ENCODE measurements at places on chromosomes 6 and 20.

DNA sequence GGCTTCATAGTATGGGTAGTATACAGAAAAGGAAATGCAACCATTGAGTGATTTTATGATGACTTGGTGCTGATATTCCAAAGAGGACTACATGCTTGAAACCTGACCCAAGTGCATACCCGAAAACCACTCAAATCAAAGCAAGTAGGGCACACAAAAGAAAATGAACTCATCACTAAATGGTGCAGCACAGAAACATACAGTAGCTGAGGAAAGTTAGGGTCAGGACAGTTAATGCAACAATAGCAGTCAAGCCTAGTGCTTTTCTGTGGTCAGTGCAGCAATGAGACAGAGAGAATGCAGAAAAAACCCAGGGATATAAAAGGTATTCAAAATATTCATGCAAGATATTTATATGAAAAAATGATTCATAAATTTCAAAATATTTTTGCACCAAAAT is 711.1 kb downstream of the EPHA7 start:
- DNase-seq, result no peak

- DNase-seq, result no peak
Observed at GRCh38 chr20:57193094-57193493, 73.3 kb downstream of the BMP7 start.

DNA sequence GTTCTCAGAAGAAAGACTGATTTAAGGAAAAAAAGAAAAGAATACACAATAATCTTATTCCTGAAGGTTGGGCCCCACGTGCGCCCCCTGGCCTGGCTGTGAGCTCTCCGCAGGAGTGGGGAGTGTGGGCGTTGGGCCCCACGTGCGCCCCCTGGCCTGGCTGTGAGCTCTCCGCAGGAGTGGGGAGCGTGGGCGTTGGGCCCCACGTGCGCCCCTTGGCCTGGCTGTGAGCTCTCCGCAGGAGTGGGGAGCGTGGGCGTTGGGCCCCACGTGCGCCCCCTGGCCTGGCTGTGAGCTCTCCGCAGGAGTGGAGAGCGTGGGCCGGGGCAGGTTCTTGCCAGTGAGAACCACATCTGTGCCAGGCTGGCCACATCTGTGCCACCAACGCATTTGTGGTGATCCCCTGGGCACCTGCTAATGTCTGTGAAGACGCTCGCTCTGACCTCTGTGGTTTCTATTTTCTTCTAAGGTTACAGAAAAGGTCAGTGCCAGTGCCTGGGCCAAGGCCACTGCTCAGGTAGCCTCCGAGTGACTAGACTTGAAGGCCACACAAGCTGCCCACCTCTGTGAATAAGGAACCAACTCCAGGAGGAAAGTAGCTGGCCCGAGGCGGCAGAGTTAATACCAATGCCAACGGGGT is 41.0 kb downstream of the WDR27 start:
- no peak for DNase-seq

DNA sequence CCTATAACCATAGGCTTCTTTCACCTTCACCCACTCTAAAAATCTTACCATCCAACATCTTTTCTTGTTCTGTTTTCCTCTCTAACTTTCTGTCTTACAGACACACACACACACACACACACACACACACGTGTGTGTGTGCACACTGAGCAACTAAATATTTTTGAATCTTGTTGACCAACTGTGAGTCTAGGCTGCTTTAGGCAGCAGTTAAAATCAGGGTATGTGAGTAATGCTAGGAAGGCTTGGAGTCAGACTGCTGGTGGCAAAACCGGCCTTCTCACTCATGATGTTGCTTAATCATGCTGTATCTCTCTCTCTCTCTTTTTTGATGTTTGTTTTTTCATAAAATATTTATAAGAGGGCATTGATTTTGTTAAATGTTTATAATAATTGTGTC is 103.1 kb upstream of the TBX18 start:
- DNase-seq, result no peak

GRCh38 chr20:21303872-21304586 is 898 bp downstream of the XRN2 start:
- no peak for DNase-seq

GRCh38 chr6:106608080-106608668 is 21.1 kb downstream of the RTN4IP1 start:
- DNase-seq, result peak; percentile 33

- DNase-seq, result no peak
Observed at GRCh38 chr6:129031051-129031599, 148.2 kb downstream of the LAMA2 start.

- DNase-seq, result no peak
Observed at GRCh38 chr20:18705490-18705889, 108.1 kb upstream of the SCP2D1 start.

- DNase-seq, result no peak
Observed at GRCh38 chr20:64766-65322, 22.6 kb upstream of the DEFB125 start.

DNA sequence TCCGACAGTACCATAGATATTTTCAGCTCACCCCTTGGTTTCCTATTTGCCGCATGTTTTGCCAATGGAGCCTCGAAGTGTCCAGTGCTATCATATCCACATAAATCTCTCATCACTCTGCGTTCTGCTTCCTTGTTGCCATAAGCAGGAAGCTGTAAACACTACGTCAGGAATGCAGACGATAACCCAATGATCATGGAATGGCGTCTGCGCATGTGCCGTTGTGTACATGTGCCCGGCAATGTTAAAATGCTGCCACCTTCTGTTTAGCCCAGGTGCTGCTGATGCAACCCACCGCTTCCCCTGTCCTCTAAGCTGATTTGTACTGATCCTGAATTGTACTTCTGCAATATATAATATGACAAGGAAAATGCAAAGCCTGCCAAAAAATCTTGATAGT is 607.5 kb downstream of the HDGFL1 start:
- DNase-seq, result no peak

- peak; percentile 58 for DNase-seq
Observed at GRCh38 chr20:50303573-50304500, 113.2 kb downstream of the CEBPB start.

DNA sequence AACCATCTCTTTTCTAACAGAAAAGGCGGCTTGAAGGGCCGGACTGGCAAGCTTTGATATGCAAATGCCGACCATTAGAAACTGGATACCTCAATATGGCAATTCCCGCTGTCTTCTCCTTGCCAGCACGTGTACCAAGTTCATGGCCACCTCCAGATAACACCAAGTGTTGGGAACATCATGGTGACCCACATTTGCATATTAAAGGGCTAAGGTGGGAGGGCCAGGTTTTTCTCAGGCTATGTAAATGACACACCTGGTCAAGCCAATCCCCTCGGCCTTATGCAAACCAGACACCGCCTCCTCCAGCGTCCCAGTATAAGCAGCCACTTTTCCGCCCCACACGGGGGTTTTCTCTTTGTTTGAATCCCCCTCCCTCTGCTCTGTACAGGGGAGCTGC is 110.7 kb downstream of the DACT2 start:
- DNase-seq, result no peak

GRCh38 chr20:61684583-61685235 is 381.0 kb downstream of the TAF4 start:
- DNase-seq, result no peak

GRCh38 chr6:42870145-42870936 is 9.1 kb upstream of the RPL7L1 start:
- no peak for DNase-seq

GRCh38 chr6:43287717-43288679 is 10.1 kb upstream of the SLC22A7 start:
- DNase-seq, result no peak

DNA sequence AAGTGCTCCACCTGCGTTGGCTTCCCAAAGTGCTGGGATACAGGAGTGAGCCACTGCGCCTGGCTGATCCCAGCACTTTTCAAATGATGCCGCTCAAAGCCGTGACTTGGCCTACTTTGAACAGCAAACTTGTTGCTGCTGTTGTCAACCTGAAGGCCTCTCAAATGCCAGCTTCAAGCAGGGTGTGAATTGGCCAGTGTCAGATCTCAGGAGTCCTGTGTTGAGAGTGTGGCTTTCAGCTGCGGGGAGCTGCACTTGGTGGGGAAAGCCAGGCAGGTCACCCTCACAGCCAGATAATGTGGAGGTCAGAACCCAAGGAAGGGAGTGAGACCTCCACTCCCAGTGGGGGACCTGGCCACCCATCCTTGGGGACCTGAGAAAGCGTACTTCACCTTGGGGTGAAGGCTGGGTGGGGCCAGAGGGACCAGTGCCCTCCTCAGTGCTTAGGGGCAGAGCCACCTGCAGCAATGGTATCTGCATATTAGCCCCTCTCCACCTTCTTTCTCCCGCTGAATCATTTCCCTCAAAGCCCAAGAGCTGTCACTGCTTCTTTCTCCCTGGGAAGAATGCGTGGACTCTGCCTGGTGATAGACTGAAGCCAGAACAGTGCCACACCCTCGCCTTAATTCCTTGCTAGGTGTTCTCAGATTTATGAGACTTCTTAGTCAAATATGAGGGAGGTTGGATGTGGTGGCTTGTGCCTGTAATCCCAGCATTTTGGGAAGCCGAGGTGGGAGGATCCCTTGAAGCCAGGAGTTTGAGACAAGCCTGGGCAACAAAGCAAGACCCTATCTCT is 19.1 kb upstream of the PANK2 start:
- no peak for DNase-seq

DNA sequence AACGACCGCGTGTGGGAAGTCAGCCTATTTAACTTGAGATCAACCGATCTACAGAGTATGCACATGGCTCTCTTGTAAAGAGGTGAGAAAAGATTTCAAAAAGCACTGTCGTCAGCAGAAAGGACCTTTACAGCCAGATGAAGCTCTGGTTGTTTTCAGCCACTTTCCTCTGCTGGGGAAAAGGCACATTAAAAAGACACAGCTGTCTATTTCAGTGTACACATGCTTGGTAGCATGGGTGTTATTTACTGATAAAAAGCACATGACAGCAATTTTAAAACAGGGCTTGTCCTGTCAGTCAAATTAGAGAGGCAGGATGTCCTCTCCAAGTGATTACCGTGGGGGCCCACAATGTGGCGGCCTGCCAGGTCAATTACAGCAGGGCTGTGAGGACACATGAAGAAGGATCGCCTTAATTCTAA is 188.9 kb downstream of the PRKN start:
- DNase-seq, result no peak

DNA sequence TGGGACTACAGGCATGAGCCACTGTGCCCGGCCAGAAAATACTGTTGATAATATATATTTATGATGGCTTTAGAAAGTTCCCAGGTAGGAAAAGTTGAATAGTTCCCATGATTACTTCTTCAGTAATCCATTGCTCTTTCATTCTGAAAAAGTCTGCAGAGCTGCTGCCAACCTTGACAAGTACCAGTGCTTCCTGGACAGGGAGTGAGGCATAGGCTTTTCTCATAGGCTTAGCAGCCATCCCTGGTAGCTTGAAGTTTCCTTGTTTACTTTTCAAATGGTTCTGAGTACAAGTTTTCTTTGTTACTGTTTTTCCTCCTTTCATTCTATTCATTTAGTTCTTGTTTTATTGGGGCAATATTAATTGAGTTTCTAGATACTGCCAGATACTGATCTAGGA is 7.8 kb downstream of the RWDD1 start:
- DNase-seq, result no peak

DNA sequence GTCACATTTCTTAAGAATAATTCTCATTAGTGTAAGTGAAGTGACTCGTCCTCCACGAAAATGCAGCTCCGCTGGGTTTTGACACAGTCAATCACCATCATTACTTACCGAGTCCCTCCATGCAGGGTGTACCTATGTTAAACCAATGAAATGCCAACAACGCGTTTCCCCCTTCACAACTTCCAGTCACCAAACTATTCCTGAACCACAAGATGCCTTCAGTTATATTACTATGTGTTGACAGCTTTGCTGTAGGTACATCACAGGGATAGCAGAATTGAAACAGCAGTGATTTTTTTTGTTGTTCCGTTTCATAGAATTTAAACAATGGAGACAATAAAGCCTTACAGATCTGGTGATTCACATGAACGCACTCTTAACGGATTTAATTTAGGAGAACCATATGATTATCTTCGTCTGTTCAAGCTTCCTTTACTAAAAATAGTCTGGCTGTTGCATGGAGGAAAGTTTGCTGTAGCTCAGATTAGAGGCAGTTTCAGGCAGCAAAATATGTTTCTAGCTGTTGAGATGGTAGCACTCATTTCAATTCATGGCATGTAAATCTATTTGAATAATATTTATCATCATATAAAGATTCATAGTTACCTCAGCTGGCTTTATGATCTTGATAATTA is 652.8 kb downstream of the PRKN start:
- DNase-seq, result no peak

DNA sequence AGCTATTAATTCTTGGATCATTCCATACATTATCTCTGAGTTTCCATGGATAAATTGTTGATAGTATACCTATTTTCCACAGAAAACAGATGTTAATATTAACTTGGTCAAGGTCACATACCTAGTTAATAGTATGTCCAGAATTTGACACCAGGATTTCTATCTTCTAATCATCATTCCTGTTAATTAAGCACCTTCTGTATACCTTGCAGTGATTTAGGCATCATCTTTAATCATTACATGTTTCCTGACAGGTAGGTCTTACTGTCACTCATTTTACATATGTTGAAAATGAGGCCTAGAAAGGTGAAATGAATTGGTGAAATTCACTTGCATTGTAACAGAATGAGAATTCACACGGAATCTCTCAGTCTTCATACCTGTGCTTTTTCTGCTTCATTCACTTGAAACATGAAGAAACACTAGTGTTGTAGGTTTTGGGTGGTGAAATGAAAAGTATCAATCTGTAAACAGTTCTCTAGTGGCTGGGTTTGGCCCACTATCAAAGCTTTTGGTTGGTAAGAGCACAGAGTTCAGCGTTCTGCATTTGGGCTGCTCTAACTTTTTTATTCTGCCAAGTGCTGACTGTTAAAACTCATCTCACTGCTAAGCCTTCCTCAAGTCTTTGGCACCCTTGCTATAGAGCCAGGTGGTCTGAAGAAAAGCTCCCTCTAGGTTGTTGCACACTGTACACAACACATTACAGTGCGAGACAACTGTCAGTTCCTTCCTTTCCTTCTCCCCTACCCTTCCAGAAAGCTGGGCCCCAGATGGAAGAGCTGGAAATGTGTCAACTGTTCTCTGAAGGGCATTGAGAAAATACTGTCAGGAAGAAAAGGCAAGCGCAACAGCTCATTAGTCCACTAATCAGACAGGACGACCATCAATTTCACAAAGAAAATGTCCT is 57.8 kb upstream of the C20orf144 start:
- DNase-seq, result peak; percentile 96

DNA sequence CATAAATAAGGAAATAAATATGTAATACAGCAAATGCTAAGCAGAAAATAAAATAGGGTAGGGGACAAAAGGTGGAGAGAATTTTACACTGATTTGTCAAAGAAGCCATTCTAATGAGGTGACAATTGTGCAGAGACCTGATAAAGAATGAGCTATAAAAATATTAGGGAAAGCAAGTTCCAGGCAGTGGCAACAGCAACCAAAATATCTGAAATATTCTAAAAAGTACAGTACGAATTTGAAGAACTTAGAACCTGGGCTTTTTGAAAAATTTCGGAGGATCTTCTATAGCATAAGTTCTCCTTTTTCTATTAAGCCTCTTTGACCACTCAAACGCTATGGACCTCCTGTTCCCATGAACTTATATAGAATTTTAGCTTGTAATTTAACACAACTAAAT is 98.0 kb upstream of the FAM184A start:
- DNase-seq, result no peak

GRCh38 chr6:143279385-143279784 is 171.1 kb downstream of the ADAT2 start:
- DNase-seq, result peak; percentile 7
